ENCODE measurements at places on chromosomes 6 and 20.

- peak; percentile 49 for DNase-seq
These were observed 15.7 kb upstream of the FAM83C start for GRCh38 chr20:35307666-35308653.

- DNase-seq = no peak
These were observed 199.2 kb upstream of the SULF2 start for GRCh38 chr20:47984437-47984836.

- no peak for DNase-seq
These were observed 554.3 kb downstream of the CD109 start for GRCh38 chr6:74250161-74250818.

DNA sequence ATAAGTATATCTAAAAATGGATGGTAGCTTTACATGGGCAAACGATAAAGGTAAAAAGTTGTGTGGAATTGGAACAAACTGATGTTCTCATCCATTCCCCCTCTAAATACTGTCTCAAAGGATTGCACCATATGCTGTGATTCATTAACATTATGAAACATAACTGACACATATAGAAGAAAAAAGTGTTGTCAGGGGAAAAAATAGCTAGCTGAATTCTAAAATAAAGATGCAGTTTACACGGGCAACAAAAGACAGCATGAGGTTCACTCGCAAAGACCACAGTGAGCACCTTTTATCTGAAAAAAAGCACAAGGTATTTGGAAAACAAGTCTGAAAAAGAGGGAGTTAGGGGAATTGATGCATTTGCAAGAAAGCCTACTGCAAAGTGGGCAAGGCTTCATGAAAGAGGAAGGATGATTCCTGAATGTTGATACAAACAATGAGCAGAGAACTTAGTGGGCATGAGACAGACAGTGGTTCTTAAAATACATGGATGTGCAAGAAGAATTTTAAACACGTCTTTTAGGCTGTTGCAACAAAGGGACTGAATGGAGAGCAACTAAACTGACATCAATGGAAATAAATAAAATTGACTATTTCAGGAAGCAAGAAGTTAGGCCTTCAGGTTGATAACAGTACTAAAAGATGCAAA lies 280.9 kb downstream of the KIF16B start:
- no peak for DNase-seq

GRCh38 chr6:47495954-47496545 lies 18.5 kb downstream of the CD2AP start:
- no peak for DNase-seq

DNA sequence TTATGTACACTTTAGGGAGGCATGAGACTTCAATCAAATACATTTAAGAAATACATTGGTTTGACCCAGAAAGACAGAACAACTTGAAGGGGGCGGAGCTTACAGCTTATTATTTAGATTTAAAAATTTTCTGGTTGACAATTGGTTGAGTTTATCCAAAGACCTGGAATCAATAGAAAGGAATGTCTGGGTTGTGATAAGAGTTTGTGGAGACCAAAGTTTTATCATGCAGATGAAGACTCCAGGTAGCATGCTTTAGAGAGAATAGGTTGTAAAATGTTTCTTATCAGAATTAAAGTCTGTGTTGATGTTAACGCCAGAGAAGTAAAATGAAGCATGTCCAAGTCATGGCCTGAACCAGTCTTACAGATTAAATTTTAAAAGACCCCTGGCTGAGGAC lies 757.8 kb upstream of the ADGRB3 start:
- DNase-seq = no peak

DNA sequence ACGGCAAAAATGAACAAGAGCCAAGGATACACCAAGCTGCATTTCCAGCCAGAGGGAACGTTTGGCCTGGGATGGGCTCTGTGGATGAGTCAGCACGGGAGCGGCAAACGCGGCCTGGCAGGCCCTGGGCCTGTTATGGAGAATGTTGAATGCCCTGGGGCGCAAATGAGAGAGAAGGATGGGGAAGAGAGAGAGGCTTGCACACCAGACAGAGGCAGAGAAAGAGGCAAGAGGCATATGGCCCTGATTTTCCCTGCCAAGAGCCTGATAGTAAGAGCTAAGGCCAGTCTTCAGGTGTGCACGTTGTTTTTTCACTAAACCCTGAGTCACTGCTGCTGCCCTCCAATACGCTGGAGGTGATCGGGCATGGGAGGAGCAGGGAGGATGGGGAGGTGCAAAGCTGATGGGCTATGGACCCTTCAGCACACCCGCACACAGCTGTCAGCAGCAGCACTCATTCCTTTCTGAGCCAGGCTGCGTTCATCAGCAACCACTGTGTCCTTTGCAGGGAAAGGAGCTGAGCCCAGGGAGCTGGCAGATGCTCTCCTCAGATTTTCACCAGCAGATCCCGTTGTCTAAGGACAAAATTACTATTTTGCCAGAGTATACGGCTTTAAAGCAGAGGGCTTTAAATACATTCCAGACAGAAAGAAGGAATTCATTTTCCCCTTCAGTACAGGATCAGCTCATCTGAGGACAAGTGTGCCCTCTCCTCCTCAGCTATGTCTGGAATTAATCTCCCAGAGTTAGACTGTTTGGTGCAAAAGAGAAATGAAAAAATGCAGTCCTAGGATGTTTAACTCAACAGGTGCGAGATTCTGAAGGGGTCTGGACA lies 61.7 kb upstream of the SLC22A23 start:
- peak; percentile 73 for DNase-seq

- peak; percentile 45 for DNase-seq
These were observed 75.1 kb downstream of the SLC2A10 start for GRCh38 chr20:46784436-46785127.

DNA sequence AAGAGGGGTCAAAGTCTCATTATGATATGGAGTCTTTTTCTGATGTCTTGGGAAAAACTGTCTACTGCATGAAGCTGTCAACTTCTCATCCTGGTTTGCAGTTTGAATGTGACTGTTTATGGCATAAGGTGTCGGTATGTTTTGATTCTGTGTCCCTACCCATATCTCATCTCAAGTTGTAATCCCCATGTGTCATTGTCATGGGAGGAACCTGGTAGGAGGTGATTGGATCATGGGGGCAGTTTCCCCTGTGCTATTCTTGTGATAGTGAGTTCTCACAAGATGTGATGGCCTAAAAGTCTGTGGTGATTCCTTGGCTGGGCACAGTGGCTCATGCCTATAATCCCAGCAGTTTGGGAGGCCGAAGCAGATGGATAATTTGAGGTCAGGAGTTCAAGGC lies 47.6 kb downstream of the MRAP2 start:
- no peak for DNase-seq

- no peak for DNase-seq
These were observed 40.4 kb upstream of the EDN1 start for GRCh38 chr6:12249541-12250382.

DNA sequence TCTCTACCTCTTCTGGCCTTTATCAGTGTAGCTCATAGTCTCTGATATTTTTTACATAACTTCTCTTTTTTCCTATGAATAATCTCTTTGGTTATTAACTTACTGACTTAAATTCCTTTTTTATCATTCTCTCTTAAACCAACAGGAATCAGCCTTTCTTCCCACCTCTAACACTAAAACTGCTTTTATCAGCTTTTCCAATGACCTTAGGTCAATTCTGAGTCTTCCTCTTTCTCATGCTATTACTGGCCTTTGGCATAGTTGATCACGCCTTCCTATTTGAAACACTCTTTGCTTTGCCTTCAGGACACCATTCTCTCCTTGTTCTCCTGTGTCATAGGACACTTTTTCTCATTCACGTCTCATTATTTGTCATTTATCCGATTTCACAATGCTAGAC lies 8.1 kb upstream of the HINT3 start:
- DNase-seq = no peak

- DNase-seq = no peak
These were observed 3.7 kb downstream of the GDF5 start for GRCh38 chr20:35434085-35435005.

DNA sequence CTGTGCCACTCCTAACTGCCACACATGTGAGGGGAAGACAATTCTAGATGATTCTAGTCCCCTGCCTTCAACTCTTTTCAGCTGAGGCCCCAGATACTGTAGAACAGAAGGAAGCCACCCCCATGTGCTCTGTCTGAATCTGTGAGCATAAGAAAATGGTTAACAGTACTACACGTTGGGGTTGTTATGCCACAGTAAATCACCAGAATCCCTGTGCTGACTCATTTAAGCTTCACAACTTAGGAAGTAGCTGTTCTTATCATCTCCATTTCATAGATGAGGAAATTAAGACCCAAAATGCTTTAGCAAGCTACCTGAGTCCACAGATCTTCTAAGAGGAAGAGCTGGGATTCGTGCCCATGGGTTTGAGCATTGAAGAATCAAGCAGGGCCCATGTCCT lies 27.4 kb upstream of the SCRT2 start:
- no peak for DNase-seq

- no peak for DNase-seq
These were observed 47.9 kb upstream of the CCDC167 start for GRCh38 chr6:37547564-37548061.

- no peak for DNase-seq
These were observed 85.7 kb downstream of the GJA1 start for GRCh38 chr6:121521164-121521555.

DNA sequence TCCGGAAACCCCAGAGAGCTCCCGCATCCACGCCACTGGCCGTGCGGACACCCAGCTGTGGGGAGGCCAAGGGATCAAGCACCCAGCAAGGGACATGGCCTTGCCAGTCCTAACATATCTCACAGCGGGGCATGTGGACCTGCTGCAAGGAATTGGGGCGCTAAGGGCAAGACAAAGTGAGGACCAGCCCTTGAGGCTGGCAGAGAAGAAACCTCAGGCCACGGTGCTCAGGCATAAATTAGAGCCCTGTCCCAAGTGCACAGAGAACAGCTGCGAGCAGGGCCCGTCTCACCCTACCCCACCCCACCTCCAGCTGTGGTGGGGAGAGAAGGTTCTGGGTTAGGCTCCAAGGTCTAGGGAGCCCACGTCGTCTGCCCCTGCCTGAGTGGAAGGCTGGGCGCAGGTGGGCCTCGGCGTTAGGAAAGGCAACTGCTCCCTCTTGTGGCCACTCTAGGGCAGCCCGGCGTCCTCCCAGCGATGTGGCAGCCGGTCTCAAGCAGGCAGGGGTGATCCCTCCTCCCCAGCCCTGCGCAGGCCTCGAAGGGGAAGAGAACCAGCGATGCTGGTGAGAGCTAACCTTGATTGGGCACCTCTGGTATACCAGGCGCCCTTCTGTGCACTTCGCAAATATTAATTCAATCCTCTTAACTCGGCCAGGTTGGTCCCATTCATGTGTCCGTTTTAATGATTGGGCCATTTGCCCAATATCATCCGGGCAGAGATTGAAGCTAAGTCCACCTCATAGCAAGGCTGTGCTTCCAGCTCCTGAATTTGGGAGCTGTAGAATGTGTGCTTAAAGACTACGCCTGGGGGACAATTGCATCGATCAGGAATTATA lies 235.8 kb downstream of the NFATC2 start:
- DNase-seq = no peak

GRCh38 chr6:18985061-18985460 lies 597.9 kb downstream of the RNF144B start:
- no peak for DNase-seq

DNA sequence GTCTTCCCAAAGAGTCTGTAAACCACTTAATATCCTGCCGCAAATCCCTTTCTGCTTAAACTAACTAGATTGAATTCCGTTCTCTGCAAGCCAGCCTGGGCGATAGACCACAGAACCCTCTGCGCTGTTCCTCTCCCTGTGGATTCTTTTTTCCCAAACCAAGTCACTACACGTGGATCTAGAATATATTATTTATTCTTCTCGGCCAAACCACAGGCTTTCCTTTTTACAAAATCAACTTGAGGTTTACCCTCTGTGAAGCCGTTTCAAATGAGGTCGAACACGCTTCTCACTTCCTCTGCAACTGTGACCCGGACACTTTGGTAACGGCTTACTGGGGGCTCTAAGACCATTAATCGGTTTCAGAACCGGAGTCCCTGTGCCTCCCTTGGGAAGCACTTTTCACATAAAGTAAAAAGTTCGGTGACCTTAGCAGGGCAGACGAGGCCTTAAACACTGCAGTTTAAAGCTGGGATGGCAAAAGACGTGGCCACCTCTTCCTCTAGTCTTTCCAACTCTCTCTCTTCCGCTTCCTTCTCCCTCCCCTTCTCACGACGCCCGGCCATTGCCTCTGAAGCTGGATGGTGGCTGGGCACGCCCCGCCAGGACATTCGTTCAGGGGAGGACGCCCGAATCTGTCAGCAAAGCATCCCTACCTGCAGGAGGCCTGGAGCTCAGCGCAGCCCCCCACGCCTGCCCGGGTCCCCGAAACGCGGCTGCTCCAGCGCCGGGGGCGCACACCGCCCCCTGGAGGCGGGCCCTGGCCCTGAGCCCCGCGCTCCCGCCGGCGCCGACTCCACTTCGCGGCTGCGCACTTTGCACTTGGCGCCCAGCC lies 55.0 kb upstream of the FOXC1 start:
- no peak for DNase-seq

DNA sequence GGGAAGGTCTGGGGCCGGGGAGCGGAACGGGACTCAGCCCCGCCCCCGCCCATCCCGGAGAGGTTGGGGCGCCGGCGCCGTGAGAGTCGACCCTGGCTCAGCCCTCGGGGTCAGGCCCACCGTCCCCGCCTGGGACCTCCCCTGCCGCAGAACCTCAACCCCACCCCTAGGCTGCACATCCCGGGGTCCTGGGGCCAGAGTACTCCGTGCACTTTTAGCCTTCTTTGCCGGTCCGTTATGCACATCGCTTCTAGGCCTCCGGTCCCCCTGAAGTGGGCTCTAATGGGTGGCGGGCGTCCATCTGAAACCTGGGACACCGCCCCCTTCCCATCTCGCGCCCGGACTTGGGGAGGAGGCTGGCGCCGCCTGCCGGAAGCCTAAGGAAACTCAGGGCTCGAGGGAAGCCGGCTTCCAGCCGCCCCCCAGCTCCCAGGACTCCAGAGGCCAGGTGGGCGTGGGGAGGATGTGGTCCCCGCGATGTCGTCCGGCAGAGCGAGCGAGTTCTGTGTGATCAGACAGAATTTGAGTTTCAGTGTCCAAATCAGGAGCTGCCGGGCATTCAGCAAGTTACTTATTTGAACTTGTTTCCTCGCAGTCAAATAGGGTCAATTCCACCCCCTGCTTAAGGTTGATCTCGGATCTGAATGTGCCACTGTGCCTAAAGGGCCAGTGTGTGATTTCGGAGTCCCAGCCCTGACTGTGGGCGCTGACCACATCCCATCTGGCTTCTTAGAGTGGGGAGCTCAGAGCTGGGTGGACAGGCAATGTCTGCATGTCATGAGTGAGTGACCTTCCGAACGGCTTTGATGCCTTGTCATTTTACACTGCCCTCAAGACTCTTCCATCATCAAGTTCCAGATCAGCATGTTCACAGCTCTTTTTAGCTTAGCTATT lies 47.6 kb downstream of the CPXM1 start:
- no peak for DNase-seq

DNA sequence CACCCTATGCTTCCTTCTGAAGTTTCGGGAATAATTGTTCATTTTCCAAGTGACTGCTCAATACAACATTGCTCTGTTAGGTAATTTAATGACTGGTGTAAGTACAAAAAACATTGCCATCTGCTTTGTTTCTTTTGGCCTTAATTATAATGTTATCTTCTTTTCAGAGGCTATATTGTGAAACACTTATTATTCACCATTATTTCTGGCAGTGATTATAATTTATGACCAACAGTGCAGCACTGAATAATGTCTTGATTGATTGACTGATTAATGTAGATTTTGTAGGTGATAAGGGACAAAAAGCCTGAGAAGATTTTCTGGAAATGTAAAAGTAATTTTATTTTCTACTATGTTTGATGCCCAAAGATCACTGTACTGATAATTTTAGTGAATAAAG lies 377.7 kb downstream of the PLCB1 start:
- no peak for DNase-seq

- DNase-seq = no peak
These were observed 720.9 kb downstream of the GRIK2 start for GRCh38 chr6:102114402-102114801.

GRCh38 chr6:7021301-7021700 lies 86.5 kb upstream of the RREB1 start:
- no peak for DNase-seq

GRCh38 chr20:4787069-4787468 lies 65.4 kb downstream of the PRND start:
- DNase-seq = no peak

All from BJ (cell line).